ENCODE measurements at places on chromosomes 3 and 15.

DNA sequence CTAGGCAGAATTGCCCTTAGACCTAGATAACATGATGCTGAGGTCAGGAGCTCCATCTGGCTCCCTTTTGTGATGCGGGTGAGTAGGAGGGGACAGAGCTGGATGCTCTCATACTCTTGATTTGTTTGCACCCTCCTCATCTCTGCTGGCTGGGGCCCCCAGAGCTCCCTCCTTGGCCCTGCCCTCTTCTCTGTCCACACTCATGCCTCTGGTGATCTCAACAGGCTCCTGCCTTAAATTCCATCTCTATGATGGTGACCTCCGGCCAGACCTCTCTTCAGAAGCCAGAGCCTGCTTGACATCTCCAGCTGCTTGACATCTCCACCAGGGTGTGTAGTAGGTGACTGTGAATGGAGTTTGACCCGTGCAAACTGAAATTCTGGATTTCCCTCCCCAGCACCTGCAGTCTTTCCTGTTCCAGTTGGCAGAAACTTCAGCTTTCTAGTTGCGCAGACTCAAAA is 4.3 kb upstream of the FGD5 start:
- no peak for DNase-seq

GRCh38 chr3:171396048-171396447 is 64.2 kb downstream of the TNIK start:
- no peak for DNase-seq

DNA sequence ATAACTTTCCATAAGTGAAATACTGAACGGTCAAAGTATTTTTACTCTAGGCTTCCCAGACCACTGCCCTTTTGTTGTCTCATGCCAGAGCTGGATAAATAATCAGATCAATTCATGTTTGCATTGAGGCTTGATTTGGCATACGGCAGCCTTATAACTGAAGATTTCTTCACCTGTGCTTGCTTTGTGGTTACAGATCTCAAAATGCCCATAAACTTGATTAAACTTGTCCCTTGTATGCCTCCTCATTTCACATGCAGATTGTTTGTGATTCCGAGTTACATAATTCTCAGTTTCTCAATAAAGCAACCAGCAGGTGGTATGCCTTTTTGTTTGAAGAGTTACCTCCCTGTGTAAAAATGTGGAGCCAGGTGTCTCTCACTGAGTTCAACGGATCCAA is 211.4 kb upstream of the LRIG1 start:
- DNase-seq = no peak

DNA sequence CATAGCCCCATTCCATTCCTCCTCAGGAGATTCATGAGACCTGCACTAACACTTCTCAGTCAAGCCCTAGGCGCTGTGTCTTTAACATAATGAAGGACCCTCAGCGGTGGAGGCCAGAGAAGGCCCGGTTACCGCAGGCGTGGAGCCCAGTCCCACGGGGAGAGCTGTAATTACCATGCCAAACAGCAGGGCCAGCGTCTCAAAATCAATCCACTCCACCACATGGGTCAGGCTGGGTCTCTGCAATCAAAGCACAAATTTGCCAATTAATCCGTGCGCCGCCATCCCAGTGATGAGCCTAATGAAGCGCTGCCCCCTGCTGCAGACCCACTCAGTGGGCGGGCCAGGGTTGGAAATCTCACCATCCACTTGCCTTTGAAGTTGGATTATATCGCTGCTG is 109.7 kb downstream of the OCA2 start:
- no peak for DNase-seq

DNA sequence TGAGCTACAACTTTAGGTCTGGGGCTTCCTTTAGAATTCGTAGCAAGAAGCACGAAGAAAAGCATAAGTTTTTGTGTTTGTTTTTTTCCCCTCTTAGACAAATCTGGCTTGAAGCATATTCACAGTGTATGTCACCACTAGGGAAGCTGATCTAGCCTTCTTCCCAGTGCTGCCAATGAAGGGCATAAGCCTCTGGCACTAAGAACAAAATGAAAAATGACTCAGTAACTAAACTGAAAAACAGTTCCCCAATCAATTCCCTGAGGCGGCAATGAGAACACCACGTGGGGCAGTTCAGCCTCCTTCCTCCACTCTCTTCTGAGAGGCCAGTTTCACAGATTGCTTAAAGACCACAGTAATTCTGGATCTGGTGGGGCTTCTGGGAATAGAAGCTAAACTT is 338.1 kb downstream of the GAP43 start:
- no peak for DNase-seq

DNA sequence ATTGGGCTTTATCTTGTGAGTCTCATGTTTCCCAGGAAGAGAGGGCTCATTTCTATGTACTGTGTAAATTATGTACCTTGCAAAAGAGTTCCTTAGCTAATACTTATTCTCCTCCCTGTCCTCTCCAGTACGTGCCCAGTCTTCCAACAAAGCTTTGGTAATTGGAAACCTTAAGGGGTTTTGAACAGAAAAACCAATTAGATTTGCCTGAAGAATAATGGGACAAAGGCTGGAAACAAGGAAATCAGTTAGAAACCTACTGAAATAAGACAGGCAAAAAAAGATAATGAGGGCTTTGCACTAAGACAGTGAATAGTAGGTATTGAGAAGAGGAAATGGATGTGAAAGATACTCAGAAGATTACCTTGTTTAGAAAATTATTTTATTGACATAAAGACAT is 82.5 kb downstream of the SPRED1 start:
- no peak for DNase-seq

DNA sequence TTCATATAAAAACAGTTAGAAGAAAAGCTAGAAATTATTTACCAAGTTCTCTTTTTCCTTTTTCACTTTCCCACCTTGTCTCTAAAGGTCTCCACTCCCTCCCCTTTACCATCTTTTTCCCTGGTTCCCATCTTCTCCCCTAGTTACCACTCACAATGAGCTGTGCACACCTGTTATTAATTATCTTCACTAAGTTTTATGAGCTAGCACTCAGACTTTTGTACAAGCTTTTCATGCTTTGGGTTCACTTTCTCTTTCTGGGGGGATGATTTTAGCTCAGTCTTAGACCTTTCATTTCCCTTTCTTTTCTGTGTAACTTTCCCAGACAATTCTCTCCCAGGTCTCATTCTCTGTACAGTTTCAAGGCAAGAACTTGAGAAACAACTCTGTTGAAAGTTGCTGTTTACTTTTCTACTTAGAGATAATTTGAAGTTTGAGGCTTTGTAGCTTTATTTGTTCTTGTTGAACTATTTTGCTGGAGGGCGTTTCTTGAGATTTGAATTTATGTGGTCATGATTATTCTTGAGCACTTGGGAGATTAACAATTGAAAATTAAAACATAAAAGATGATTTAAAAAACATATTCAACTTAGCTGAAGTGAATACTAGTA is 24.0 kb upstream of the AADAC start:
- DNase-seq = no peak

GRCh38 chr3:161035711-161036110 is 69.4 kb downstream of the B3GALNT1 start:
- no peak for DNase-seq

DNA sequence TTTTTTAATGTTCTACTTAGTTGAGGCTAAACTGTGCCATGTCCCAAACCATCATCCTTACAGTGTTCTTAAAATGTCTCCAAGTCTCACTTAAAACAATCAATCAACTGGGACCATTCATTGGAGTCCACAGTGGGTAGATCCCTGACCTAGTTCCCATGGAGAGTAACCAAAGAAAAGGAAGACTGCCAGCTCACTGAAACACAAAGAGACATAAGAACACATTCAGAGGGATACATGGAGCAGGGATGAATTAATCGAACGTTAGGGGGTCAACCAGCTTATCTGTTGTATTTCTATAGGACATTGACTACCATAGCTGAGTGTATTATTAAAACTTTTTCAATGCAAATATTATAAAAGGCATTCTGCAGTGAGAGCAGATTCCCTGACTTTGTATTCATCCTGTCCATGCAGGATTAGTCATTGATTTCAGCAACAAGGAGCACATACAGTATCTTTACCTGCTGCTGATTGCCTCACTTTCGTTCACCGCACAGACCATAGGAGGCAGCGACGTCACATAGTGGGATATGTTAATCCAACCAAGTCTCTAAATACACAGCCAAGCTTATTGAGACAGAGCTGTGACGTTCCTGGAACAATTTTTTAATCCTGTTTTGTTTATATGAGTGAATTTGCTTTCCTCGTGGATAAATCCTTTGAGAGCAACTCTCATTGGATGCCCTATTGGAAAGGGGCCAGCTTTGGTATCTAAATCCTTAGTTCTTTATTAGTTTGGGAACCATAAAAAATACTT is 364.9 kb upstream of the RBMS3 start:
- DNase-seq = peak; percentile 55

DNA sequence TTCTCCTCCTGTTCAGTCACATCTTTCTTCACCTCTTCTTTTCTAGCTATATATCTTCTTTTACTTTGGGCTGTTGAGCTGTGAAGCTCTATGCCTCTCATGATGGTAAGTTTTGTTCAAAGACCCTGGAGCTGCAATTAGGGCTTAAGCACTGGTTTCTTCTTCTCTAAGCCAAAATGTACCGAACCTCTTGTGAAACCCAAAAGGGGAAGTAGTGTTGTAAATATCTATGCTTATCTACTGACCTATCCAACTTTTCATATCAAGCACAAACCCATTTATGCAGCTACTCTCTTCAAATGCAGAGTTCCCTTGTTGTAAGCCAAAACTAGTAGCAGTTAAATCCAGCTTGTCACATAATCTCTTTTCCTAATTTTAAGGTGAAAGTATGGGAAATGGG is 123.6 kb upstream of the CD96 start:
- DNase-seq = no peak

DNA sequence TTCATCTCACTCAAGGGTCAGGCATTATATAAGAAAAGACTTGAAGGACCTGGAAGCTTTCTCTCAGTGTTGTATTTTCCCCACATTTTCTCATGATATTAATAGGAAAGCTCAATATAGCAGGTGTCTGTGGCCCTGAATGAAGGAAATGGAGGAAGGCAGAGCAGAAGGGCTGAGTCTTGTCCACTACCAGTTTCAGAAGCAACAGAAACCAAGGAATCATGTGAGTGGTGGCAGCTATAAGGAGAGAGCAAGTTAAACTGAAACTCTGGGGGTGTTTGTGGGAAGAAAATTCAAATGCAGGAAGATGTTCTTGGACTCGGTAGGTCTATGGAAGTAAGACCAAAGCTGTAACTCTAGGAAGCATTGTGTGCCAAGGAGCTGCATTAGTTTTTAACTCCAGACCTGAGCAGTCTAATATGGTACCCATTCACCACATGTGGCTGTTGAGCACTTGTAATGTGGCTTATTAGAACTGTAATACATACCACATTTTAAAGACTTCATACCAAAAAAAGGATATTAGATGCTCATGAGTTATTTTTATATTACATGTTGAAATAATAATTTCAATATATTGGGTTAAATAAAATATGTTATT is 278.8 kb upstream of the GADL1 start:
- DNase-seq = no peak

GRCh38 chr3:98581474-98581873 is 11.9 kb downstream of the CPOX start:
- no peak for DNase-seq

DNA sequence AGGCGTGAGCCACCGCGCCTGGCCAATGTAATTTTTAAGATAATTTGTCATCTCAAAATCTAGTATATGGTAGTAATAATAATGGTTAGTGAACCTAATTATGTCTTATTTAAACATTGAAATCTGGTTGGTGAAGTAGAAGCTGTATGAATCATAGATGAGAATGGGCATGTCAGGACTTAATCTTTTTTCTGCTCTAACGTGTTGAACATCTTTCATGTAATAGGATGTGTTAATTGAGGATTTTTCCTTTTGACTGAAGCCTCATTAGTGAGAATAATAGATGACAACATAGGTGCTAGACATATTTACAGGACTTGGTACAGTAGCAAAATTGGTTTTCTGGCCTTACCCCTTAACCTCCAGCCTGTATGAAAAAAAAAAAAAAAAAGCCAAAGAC is 835.6 kb downstream of the IGSF11 start:
- no peak for DNase-seq

- DNase-seq = no peak
Measured at GRCh38 chr3:48595526-48596121, 495 bp upstream of the COL7A1 start.

DNA sequence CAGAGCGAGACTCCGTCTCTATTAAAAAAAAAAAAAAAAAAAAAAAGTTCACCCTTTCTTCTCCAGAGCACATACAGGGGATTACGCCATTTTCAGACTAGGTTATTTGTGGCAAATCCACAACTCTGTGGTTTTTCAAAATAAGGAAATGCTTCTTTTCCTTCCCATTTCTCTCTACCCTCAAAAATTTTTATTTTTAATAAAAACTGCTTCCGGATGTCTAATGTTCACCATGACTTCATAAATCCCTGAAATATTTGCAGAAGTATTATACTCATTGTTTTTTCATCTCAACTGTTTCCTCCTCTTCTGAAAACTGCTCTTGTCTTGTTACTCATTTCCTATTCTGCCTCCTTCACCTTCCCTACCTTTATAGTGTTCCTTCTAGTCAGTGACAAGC is 45.0 kb upstream of the SLC12A8 start:
- DNase-seq = no peak

- no peak for DNase-seq
Measured at GRCh38 chr3:48686538-48687219, 964 bp upstream of the NCKIPSD start.

GRCh38 chr15:49288391-49288790 is 118.3 kb downstream of the GALK2 start:
- no peak for DNase-seq

- no peak for DNase-seq
Measured at GRCh38 chr15:29528276-29528675, 258.7 kb upstream of the NSMCE3 start.

GRCh38 chr3:99933971-99934750 is 116.5 kb downstream of the CMSS1 start:
- DNase-seq = no peak

DNA sequence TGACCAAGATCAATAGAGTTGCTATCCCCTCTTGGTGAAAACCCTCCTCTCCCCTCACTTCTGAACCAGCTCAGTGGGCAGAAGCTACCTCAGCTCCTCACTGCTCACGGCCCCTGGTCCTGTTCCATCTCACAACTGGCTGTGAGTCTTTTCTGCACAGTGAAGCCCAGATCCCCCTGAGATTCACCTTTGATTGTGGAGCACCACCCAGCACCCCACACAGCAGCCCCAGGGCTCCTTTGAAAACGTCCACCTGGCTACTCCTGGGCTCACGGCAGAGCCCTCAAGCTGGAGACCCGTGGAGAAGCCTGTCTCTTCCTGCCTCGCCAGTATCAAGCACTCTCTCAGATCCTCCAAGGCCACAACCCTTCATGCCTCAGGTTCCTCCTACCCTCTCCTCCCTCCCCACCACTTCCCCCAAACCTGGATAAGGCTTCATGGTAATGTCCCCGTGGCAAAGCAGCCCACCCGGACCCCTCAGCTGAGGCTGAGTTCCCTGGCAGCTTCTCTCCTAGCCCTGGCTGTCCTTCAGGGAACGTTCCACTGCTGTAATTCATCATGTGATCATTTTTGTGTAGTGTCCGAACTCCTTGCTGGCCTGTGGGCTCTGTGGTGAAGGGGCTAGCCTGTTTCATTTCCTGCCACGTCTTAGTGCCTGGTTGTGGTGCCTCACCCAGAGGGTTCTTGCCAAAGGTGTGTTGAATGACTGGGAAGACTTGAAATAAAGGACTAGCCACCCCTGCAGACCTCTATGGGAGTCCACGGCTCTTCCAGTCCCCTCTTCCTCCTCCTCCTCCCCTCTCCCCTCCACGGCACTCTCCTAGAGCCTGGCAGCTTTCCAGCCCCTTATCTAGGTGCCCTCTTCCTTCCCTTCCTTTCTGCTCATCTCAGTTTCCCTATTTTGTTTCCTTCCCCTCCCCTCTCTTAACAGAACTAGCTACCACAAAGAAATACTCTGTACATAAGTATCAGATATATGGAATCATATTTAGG is 44.5 kb downstream of the KY start:
- no peak for DNase-seq

- DNase-seq = no peak
Measured at GRCh38 chr3:31321620-31322019, 211.1 kb upstream of the STT3B start.

Measured in NCI-H526 (cell line).